CD4-positive, alpha-beta T cell treated with Interleukin-15 for 1 hour (primary cell): ENCODE measurements at places on chromosomes 6 and 20.

GRCh38 chr20:32036716-32037485 lies 15.1 kb upstream of the HCK start:
- DNase-seq = no peak

- no peak for DNase-seq
Measured at GRCh38 chr20:38877483-38877882, 48.7 kb upstream of the FAM83D start.

- DNase-seq = no peak
Measured at GRCh38 chr6:16849280-16849987, 88.2 kb upstream of the ATXN1 start.

DNA sequence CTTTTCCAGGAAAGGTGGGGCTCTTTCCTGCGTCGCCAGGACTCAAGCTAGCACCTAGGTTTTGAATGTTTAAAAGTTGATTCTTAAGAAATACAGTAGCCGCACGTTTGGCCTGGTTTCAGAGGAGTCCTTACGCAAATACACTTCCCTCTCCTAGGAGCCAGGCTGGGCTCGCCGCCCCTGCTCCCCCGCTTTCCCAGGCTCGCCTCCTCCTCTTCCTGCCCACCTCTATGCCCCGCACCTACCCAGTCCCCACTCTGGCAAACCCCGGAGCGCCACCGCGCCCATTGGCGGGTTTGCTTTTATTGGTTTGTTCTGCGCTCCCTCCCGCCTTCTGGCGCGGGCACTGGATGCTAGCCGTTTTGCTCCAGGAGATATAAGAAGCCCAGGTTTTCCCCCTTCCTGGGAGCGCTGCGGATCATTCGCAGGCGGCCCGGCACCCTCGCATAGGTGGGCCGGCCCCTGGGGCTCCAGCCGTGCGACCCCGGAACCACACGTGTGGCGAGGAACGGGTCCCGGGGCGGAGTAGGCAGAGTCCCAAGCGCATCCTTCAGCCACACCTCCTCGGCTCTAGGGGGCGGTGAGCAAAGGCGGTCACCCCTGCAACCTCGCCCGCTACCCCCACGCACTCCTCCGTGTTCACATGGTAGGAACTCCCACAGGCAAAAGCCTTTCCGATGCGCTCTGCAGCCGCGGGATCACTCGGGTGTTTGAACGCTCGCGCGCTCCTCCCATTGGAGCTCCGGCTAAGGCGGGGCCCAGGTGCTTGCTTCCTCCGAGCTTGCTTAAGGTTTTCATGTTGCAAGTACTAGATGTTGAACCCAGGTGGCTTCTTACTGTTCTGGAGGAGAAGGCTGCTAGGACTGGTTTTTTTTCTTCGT lies 119.0 kb downstream of the RTN4IP1 start:
- peak; percentile 69 for DNase-seq

DNA sequence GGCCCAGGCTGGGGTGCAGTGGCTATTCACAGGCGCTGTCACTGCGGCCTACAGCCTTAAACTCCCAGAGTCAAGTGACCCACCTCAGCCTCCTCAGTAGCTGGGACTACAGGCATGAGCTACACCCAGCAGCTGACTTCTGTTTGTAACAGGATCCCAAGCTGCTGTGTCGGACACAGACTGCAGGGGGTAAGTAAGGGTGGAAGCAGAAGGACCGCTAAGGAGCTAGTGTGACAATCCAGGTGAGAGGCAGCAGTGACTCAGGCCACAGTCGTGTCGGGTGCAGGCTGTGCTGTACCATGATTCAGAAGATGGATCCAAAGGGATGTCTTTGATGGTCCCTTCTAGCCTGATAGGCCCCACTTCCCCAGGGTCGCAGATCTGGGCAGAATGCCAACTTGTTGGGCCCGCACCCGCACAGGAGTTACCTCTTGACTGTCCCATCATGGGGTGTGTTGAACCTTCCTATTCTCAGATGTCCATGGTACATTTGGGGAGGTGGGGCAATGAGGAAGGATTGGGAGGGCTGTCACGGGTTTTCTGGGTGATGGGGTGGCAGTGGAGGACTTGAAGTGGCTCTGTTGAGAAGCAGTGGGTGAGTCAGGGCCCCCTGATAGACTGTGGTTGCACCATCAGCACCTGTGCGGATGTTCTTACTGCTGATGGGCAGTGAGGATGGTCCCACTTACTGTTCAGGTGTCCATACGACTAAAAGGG lies 25.3 kb downstream of the AAR2 start:
- DNase-seq = no peak

DNA sequence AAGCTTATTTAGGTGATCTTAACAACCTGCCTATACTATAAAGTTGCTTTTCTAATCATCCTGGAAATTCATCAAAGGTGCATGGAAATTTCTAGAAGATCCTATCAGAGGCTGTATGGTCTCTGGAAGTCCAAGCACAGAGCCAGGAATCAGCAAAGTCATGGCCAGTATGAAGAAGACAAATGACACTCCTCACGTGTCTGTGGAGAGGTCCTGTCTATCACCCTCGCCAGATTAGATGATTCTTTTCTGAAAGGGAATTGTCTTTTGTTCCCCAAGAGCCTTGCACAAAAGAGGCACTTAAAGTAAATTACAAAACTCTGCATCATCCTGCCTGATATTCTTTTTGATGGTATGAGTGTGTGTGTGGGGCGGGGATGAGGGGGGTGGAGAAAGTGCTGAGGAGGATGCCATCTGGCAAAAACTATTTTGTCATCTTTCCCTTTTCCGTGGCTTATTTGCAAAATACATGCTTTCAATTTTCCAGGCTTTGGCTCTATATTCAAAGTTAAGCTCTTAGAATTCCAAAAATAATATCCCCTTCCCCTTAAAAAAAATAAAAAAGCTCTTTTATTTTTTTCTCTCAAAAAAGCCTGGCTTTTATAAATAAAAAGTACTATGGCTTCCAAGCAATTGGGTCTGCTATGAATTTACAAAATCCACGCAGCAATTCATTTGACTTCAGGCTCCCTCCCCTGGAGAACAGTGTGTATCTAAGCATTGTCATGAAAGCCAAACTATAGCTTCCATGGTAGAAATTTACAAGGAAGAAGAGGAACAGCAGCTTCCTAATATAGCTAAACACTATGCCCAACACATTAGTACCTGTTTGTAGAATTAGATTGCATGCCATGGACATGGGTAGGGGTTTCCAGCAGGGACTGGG lies 185.2 kb upstream of the ARG1 start:
- no peak for DNase-seq

DNA sequence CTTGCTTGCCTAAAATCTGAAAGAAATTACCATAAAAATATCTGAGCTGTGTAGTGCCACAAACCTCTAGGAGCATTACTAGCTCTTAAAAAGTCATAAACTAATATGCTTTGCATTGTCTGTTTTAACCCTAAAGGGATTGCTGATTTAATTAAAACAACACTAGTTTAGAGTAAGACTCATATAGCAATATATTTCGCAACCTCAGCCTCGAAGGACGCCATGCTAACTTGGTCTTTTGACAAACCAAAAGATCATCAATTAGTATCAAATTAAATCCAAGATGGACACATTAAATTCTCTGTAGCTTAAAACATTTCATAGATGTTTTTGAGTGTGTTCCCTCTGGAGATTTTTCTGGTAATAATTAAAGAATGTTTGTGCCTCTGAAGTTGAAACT lies 74.8 kb upstream of the KCNQ5 start:
- no peak for DNase-seq

DNA sequence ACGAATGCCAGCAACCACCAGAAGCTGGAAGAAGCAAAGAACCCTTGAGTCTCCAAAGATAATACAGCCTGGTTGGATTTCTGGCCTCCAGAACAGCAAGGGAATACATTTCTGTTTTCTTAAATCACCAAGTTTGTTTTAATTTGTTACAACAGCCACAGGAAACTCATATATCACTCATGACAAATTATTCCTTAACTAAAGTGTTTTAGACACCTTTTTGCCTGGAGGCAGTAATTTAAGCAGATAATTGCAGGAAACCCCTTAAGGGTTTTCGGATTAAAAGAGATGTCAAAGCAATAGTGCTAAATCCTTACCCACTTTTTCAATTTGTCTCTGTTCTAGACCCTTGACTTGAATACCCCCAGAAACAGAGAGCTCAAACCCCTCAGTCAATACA lies 1050.0 kb downstream of the EPHA7 start:
- no peak for DNase-seq

GRCh38 chr20:4573564-4574355 lies 147.9 kb upstream of the PRND start:
- DNase-seq = no peak

GRCh38 chr6:145257704-145258103 lies 477.6 kb downstream of the EPM2A start:
- no peak for DNase-seq

DNA sequence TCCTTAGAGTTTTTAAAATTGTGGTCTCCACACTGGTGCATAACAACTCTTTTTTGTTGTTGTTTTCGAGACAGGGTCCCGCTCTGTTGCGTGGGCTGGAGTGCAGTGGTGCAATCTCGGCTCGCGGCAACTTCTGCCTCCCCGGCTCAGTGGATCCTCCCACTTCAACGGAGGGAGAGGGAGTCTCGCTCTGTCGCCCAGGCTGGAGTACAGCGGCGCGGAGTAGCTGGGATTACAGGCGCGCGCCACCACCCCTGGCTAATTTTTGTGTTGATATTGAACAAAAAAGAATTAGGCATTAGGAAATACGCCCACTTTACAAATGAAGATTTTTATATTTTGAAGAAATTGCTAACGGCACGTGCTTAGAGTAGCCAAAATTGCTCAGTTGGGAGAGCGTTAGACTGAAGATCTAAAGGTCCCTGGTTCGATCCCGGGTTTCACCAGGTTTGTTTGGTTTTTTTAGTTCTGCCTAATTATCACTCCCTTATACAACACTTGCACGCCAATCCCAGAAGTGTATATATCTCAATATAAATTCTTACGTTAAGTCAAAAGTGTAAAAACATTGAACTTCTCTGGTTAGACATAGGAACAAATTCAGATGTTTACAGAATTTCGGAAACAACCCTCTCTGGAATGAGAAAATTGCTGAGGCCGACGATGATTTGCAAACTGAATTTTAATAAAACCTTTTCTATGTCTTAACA lies 159.6 kb downstream of the TRIM27 start:
- DNase-seq = no peak

GRCh38 chr6:45115696-45116095 lies 212.4 kb upstream of the RUNX2 start:
- no peak for DNase-seq

DNA sequence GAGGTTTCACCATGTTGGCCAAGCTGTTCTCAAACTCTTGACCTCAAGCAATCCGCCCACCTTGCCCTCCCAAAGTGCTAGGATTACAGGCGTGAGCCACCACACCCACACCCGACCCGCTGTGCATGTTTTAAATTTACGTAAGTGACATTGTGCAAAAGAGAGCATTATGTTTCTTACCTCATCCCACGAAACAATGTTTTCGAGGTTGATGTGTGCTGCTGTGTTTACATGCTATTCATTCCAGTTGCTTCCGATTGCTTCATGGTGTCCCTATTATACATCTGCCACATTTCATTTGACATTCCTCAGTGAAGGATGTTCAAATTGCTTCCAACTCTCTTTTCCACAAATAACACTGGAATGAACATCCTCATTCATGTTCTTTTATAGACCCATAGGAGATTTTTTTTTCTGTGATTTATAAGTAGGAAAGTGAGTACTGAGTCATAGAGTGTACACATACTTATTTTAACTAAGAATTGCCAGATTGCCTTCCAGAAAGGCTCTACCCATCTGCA lies 403.9 kb upstream of the JARID2 start:
- peak; percentile 45 for DNase-seq

DNA sequence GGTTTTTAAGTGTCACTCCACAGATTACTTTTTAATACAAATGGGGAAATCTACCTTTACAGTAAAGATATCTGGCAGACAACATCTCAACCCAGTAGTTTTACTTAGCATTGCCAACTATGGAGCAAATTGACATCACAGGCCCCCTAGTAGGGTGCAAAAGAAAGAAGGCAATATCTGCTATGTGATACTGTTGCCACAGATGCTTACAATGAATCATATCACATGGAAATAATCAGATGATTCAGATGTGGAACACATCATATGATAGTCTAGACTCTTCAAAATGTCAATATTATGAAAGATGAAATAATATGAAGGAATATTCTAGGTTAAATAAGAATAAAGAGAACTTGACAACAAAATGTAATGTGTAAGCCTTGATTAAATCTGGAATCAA lies 322.5 kb downstream of the BMP2 start:
- no peak for DNase-seq

DNA sequence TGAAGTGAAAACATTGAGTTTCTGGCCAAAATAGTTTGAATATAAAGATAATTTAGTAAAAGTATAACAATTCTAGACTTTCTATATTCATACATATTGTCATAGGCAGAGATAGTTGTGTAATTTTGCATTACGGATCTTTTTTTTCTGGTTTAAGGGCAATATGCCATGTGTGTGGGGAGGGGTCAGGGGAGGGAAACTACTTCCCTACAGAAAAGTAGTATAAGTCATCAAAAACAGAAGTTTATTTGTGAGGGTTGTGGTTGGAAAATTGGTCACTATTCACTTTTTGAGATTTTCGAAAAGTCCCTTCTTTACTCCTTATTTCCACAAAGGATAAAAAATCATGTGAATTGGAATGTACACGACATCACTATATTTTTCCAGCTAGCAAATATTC lies 288.2 kb upstream of the PREP start:
- DNase-seq = peak; percentile 21

- DNase-seq = no peak
Measured at GRCh38 chr6:83893024-83893423, 33.5 kb downstream of the CYB5R4 start.

DNA sequence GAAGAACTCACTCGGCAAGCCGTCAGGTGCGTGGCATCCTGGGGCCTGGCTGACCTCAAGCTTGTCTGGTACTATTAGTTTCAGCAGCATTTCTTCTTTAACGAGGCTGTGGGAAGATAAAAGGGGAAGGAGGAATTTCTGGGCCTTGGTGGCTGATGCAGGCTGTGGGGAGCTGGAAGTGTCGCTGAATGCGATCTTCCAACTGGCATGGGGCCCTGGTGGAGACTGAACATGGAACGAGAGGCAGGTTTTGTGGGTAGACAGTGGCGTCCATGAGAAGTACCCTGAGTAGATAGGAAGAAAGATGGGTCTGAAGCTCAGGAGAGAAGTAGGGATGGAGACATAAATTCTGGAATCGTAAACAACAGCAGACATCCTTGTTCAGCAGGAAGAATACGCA lies 23.9 kb downstream of the ERMARD start:
- no peak for DNase-seq

GRCh38 chr6:27651371-27651732 lies 178.4 kb upstream of the ZNF184 start:
- DNase-seq = no peak

- DNase-seq = no peak
Measured at GRCh38 chr20:59789686-59790085, 143.8 kb downstream of the SYCP2 start.

- no peak for DNase-seq
Measured at GRCh38 chr6:131063764-131064272, 773 bp upstream of the EPB41L2 start.
